ENCODE measurements at places on chromosomes 12 and 14. TPM values are rescaled to one million over a fixed set of nuclear protein-coding genes. Genes with fewer than 3 reads are reported as not detected.

Gene PLBD1
- 4.8 TPM for total RNA-seq

Gene DENND5B
- 10.6 TPM for total RNA-seq

Gene ACSM4
- total RNA-seq: not detected

Gene OR4K2
- total RNA-seq: not detected

Gene GALNT8
- not detected for total RNA-seq
